Epithelial cell of proximal tubule (primary cell): ENCODE measurements at places on chromosomes 7 and 10. TPM values are rescaled to one million over a fixed set of nuclear protein-coding genes. Genes with fewer than 3 reads are reported as not detected.
A peak's percentile ranks its signal among the peaks of the same experiment; 100 is the strongest.

- no peak for DNase-seq
These were observed 173.4 kb upstream of the NRP1 start for GRCh38 chr10:33507662-33508425.

GRCh38 chr10:101856626-101857025 lies 13.0 kb upstream of the KCNIP2 start:
- no peak for DNase-seq

DNA sequence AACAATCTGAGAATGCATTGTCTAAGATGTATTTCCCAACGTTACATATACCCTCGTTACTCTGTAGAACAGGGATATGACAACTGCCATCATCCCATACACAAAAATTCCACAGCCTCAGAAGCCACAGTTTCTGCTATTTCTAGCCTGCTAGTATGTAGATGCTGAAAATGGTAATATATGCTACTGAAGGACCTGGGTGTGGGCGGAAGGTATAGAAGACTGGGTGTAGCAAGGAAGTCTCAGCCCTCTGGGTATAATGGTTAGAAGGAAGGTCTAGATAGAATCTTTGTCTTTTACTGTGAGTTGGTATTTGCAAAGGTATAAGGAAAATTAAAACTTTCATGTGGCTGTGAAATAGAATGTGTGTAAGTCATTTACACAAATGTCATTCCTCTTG lies 79.2 kb upstream of the HPS1 start:
- DNase-seq = no peak

DNA sequence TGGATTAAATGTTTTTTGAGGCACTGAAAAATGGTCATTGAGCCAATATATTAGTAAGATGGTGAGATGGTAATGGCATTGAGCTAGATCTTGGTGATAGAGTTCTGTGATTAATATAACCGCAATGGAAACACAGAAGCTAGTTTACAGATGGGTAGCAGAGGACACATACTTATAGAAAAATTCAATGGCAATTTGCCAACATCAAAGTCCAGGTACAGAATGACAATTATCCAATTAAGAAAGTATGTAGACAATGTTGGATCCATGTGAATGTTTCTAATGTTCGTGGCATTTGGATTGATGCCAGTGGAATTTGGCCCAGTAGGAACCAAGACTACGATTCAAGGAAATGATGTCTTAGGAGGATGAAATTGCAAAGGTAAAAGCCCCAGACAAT lies 187.8 kb downstream of the GNAT3 start:
- DNase-seq = peak; percentile 86

GRCh38 chr7:141295367-141295895 lies 221.6 kb downstream of the TMEM178B start:
- no peak for DNase-seq

DNA sequence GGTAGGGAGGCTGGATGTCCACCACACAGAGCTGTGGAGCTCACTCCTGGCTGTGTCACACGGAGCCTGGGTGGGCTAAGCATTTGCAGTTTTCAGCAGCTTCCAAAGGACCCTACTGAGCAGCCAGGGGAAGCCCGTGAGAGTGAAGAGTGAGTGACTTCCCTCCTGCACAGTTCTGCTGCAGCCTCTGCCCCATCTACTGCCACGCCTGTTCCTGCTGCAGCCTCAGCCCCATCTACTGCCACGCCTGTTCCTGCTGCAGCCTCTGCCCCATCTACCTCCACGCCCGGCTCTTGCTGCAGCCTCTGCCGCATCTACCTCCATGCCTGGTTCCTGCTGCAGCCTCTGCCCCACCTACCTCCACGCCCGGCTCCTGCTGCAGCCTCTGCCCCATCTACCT lies 12.2 kb downstream of the ADAM8 start:
- DNase-seq = no peak

- no peak for DNase-seq
These were observed 272.6 kb downstream of the ZEB1 start for GRCh38 chr10:31591569-31591968.

DNA sequence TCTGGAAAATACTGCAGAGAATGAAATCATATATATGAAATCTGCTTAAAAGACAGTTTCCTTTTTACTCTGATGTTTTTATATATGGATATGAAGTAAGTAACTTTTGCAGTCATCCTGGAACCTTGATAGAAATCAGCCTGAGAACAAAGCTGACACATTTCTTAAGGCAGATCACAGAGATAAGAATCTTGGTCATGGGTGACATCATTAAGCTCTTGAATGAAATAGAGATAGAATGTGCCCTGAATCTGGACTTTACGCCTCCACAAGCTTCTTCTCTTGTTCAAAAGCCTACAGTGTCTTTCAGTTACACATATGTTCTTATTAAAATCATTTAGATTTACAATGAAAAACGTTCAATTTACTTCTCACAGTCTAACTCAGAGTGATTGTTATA lies 319.1 kb upstream of the CNTNAP2 start:
- DNase-seq = no peak

DNA sequence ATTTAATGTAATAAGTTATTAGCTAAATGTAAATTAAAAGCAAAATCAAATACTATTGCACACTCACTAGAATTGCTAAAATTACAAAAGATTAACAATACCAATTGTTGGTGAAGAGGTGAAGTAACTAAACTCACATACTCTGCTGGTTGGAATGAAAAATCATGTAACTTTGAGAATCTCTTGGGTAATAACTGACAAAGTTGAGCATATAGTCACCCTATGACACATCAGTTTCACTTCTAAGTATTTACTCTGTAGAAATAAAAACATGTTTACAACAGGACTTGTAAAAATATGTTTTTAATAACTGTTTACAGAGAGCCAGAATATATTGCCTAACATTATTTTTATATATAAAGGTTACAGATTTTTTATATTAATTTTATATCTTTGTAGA lies 33.6 kb downstream of the CNTNAP2 start:
- no peak for DNase-seq

- DNase-seq = no peak
These were observed 46.5 kb downstream of the DLD start for GRCh38 chr7:107937531-107937930.

- DNase-seq = no peak
These were observed 566.7 kb upstream of the FOXK1 start for GRCh38 chr7:4115442-4115841.

GRCh38 chr7:81666209-81666608 lies 103.6 kb downstream of the HGF start:
- no peak for DNase-seq

- DNase-seq = no peak
These were observed 40.4 kb downstream of the PHTF2 start for GRCh38 chr7:77838929-77839491.

- no peak for DNase-seq
These were observed 4.2 kb upstream of the TCF7L2 start for GRCh38 chr10:112945811-112946210.

DNA sequence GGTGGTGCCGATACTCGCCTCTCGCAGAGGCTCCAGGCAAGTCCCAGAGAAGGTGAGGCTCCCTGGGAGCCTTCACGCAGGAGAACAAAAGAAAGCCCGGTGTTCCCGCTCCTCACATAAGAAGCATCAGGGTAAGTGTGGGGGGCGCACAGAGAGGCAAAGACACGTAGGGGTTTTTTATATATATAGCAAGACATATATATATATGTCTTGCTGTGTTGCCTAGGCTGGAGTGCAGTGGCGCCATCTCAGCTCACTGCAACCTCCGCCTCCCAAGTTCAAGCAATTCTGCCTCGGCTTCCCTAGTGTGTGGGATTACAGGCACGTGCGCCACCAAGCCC lies 61.3 kb downstream of the PDIA4 start:
- DNase-seq = no peak

GRCh38 chr7:2168615-2169311 lies 64.0 kb downstream of the MAD1L1 start:
- peak; percentile 70 for DNase-seq

- DNase-seq = no peak
These were observed 7.5 kb upstream of the OPTN start for GRCh38 chr10:13092291-13093102.

DNA sequence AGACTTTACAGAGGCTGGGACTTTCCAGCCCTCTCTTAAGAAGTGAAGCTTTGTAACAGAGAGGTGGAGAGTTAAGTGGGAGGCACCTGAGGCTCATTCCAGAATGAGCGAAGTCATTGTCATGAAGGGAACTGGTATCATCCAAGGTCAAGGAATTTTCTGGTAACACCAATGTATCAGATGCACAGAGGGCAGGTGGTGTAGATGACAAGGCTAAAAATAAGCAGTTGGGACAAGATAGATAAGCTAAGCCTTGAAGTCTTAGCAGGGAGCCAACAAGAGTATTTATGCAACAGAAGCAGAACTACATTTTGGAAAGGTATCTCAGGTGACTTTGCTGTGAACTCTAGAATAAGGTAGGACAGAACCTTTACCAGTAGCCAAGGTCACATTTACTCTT lies 257.0 kb upstream of the AUTS2 start:
- no peak for DNase-seq

The NAPEPLD gene
- total RNA-seq = 4.6 and 5.8 TPM in 2 replicates

The DNAJC12 gene
- total RNA-seq = 0.17 and 2.2 TPM in 2 replicates

The HOXA7 gene
- 21.4 and 27.9 TPM in 2 replicates for total RNA-seq

The CALCR gene
- total RNA-seq = not detected in 2 replicates

The LRRC18 gene
- not detected in 2 replicates for total RNA-seq

The CARD11 gene
- total RNA-seq = 18.7 and 22.9 TPM in 2 replicates

The GNAT3 gene
- not detected in 2 replicates for total RNA-seq

The DLX6 gene
- total RNA-seq = not detected in 2 replicates

The ASZ1 gene
- total RNA-seq = not detected in 2 replicates

The MMP21 gene
- total RNA-seq = 0.06 TPM in 1 of 2 replicates, not detected in the other

The PON3 gene
- not detected in 2 replicates for total RNA-seq

The PNLIP gene
- total RNA-seq = not detected in 2 replicates
